ENCODE measurements at places on chromosomes 7 and 10.

- no peak for DNase-seq
These were observed 16.7 kb upstream of the DMBT1 start for GRCh38 chr10:122543676-122544445.

DNA sequence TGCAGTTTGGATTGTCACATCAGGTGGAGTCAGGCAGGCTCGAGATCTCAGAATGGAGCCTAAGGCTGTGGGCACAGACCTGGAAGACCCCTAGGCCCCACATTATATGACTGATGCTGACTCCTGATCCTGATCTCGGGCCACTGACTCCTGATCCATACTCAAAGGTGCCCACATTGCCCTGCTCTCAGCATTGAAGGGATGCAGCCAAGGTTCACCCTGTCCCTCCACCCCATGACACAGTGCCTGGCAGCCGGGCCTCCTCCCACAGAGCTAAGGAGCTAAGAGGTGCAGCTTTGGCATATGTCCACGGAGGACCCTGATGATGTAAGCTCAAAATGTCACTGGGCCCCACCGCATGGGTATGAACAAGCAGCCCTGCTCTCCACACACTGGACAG lies 36.6 kb downstream of the TCERG1L start:
- no peak for DNase-seq

DNA sequence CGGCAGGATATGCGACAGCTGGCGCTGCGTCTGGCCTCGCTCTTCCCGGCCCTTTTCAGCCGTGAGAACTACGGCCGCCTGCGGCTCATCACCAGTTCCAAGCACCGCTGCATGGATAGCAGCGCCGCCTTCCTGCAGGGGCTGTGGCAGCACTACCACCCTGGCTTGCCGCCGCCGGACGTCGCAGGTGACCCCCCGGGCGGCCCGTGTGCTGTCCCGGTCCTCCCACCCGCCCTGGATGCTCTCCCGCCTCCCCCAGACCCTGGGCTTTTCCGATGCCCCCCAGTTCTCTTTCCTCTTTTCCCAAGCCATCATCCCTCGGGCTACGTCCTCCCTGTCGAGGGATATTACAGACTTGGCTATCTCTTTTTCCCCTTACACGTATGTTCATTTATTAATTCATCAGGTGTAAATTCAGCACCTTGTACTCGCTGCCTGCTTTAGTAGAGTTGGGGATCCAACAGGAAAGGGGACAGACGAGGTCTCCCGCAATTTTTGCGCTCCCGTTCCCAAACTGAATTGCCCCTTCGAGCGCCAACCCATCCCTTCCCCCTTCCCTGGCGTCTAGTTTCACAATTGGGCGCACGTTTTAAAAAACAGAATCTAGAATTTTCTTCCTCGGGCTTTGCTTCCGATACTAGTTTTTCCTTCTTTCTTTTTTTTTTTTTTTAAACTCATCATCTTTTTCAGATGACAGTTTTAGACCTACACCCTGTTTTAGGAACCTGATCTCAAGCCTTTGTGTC lies 846 bp downstream of the MINPP1 start:
- peak; percentile 30 for DNase-seq

DNA sequence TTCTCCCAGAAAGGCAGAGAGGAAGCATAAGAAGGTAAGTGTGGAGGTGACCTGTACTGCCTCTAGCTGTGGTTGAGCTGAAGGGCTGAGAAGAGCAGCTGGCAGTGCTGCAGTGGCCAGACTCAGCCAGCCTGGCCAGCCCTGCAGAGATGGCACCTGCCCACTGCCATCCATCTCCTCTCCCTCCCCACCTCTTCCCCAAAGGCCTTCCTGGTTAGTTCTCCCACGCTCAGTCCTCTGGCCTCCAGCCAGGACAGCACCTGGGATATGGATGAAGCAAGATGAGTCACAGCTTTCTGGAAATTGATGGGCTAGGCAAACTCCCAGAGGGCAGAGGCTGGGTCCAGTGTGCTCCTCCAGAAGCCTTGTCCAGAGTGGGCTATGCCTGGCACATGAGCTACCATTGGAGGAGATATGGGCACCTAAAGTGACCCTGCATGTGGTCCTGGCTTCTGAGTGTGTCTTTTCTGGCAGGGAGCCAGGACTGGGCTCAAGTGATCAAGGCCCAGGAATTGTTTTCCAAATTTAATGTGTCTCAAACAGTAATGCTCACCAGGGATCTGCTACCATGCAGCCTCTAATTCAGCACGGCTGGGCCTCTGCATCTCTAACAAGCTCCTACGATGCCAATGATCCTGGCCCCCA lies 81.0 kb upstream of the CACUL1 start:
- no peak for DNase-seq

GRCh38 chr10:69709366-69709941 lies 79.4 kb downstream of the FAM241B start:
- DNase-seq: no peak
